ENCODE measurements at places on chromosomes 6 and 20. TPM values are rescaled to one million over a fixed set of nuclear protein-coding genes. Genes with fewer than 3 reads are reported as not detected.

DNA sequence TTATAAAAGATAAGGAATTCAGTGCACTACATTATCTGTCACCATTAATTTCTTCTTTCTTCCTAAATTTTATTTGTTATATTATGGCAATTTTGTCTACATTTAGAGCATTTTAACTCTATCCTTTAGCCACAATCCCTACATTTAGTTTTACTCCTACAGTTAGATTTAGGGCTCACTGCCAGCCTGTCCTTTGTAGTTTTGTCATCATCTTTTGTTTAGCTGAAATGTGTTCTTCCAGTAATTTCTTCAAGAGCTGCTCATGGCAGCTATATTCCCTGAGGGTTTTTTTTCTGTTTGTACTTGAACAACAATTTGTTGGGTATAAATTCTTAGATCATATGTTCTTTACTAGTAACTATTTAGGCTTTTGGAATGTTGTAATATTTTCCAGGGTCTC, 72.7 kb upstream of the B3GAT2 start:
- DNase-seq, result no peak

GRCh38 chr6:113018351-113019151, 671.4 kb downstream of the RFPL4B start:
- no peak for DNase-seq

DNA sequence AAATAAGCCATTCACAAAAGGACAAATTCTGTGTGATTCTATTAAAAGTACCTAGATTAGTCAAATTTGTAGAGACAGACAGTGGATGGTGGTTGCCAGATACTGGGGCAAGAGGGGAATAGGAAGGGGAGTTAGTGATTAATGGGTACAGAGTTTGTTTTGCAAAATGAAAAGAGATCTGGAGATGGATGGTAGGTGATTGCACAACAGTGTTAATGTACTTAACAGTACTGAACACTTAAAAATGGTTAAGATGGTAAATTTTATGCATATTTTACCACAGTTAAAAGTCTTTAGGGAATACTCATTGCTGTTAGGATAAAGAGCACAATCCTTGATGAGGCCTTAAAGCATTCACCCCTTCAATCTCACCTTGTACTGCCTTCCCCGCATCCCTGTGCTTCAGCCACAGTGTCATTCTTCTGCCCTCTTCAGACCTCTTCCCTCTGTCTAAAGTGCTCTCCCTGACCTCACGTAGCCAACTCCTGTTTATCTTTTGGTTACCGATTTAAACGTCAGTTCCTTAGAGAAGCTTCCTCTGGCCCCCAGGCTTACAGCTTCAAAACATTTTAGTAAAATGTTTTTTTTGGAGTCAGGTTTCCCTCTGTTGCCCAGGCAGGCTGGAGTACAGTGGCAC, 11.8 kb downstream of the PSMF1 start:
- no peak for DNase-seq

GRCh38 chr6:17354700-17355403, 38.5 kb upstream of the CAP2 start:
- peak; percentile 12 for DNase-seq

- DNase-seq, result no peak
These were observed 51.7 kb upstream of the HINT3 start for GRCh38 chr6:125904871-125905270.

DNA sequence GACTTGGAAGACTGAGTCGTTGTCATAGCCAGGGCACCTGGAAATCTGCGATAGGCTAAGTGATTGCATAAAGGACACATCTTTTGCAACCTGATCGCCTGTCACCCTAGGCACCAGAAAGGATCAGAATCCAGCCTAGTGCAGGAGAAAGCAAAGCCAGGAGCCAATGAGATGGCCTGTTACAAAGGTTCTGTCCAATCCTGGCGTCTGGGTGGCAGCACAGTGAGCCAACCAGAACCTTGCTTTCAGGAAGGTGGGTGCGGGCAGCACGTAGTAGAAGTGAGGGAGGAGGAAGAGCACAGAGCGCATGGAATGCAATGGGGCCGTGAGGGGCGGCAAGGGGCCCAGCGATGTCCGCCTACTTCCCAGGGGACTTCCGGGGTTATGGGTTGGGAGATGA, 120.4 kb upstream of the GGTLC1 start:
- no peak for DNase-seq

GRCh38 chr20:41249411-41250281, 67.9 kb downstream of the ZHX3 start:
- peak; percentile 31 for DNase-seq

DNA sequence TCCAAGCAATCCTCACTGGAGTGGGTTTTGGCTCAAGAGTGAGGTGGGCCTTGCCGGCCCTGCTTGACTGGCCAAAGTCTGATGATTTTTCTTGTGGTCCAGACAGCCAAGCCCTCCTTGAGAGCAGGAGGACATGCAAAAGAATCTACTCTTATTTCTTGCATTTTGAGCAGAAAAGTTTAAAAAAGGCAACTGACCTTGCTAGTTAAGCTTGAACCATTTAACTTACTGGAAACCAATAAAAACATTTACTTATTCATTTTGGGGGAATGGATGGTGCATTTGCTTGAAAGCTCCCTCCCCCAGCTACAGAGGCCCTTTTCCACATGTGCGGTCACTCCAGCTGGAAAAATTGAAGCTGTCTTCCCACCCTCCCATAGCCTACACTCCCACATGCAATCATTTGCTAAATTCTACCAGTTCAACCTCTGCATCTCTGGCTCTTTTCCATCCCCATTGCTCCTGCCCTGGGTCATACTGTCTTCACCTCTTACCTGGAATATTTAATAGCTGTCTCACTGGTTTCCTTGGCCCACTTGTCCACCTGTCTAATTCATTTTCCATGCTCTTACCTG, 527.9 kb downstream of the DHX35 start:
- no peak for DNase-seq

DNA sequence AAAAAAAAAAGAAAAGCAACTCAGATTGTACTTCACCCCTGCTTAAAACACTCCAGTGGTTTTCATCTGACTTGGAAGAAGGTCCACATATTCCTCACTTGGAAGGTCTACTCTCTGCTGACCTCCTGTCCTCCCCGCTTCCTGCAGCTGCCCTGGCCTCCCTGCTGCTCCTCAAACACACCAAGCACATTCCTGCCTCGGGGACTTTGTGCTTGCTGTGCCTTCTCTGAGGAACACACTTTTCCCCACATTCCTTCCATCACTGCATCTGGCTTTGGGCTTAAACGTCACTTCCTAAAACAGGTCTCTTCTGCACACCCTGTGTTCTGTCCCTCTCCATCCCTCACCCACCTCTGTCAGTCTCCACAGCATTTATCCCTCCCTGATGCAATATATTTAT, 4.9 kb upstream of the PDYN start:
- no peak for DNase-seq

GRCh38 chr6:21340573-21340972, 253.0 kb upstream of the SOX4 start:
- no peak for DNase-seq

DNA sequence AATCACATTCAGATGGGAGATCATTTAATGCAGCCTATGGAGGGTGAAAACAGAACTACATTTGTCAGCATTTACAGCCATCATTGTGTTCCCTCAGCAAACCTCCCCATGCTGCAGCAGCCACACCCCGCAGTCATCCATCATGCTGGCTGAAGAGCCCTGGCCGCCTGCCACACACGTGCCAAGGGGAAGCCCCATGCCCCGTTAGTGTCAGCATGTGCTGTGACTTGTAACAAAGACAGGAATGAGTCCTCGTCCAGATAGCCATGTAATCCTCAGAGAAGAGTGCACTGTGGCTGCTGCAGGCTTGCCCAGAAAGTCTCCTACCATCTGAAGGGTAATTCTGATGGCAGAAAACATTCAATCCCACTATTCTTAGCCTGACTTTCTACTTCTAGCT, 1097.8 kb downstream of the KIF16B start:
- DNase-seq, result no peak

DNA sequence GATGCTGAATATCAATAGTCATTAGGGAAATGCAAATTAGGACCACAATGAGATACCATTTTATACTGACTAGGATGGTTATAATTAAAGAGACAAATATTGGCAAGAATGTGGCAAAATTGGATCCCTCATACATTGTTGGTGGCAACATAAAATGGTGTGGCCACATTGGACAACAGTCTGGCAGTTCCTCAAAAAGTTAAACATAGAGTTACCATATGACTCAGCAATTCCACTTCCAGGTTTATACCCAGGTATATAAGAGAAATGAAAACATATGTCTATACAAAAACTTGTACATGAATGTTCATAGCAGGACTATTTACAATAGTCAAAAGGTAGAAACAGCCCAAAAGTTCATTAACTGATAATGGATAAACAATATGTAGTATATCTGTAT, 2.0 kb upstream of the CRIP3 start:
- no peak for DNase-seq

DNA sequence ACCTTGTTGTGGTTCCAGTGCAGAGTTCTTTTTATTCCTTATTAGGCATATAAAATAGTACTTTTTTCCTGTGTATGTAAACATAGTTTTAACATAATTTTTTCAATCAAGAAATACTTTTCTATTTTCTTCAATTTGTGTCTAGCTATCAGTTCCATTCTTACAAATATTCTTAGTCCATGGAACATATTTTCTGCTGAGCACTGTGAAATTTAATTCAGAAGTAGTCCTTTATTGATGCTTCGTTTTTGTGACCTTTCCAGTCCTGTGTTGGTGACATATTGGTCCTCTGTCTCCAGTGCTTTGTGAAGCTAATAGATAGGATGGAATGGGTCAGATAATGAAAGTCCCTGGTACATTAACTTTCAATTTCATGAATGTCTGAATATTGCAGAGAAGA, 325.1 kb downstream of the SAMD5 start:
- no peak for DNase-seq

- DNase-seq, result no peak
These were observed 80.4 kb downstream of the TBXT start for GRCh38 chr6:166087246-166087645.

- no peak for DNase-seq
These were observed 179.0 kb upstream of the MMS22L start for GRCh38 chr6:97462031-97462430.

DNA sequence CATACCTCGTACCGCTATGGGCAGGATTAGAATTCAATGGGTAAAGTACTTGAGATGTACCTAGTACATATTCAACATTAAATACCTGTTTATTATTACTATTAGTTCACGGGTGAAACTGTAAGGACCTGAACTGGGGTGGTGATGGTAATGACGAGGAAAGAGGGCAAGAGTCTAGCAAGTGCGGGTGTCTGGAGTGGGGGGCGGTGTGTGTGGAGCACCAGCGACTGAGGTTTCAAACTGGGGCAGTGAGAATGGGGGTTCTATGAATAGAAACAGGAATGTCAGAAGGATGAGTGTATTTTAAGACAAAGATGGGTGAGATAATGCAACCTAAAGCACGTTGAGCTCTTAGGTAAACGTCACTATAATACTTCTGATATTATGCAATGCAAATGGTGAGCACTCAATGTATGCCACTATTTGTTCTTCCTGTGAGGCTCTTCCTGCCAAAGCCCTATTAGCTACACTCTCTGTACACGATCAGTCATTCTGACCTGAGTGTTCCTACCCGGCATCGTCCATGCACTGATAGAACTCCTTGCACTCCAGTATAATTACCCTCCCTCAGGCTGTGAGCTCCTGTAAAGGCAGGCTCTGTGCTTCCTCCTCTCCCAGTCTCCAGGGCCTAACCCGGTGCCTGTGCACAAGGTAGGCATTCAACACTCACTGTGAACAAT, 55.0 kb downstream of the ALDH5A1 start:
- DNase-seq, result no peak

- DNase-seq, result peak; percentile 19
These were observed 116.5 kb upstream of the ESR1 start for GRCh38 chr6:151690768-151691562.

- no peak for DNase-seq
These were observed 26.3 kb upstream of the NAA20 start for GRCh38 chr20:19990850-19991249.

- DNase-seq, result no peak
These were observed 49.2 kb downstream of the MAFB start for GRCh38 chr20:40639676-40640355.

- DNase-seq, result no peak
These were observed 43.4 kb upstream of the TRAM2 start for GRCh38 chr6:52620055-52620905.

- DNase-seq, result no peak
These were observed 9.2 kb upstream of the RGS17 start for GRCh38 chr6:153140299-153140698.

- DNase-seq, result no peak
These were observed 14.1 kb downstream of the SCML4 start for GRCh38 chr6:107809966-107810365.

The SMLR1 gene
- total RNA-seq, result not detected

The ANKRD6 gene
- total RNA-seq, result 4.8 TPM

The DNAH8 gene
- total RNA-seq, result not detected

The DZANK1 gene
- 18.0 TPM for total RNA-seq

The TRIM39 gene
- total RNA-seq, result 13.8 TPM

The TBX18 gene
- total RNA-seq, result not detected

The VGLL2 gene
- not detected for total RNA-seq

The CTSZ gene
- 114 TPM for total RNA-seq

The ADAM33 gene
- total RNA-seq, result not detected

The MMP24 gene
- not detected for total RNA-seq

The CARMIL1 gene
- 40.1 TPM for total RNA-seq

The C6orf58 gene
- total RNA-seq, result not detected
